ENCODE measurements at places on chromosomes 12 and 14. TPM values are rescaled to one million over a fixed set of nuclear protein-coding genes. Genes with fewer than 3 reads are reported as not detected.

DNA sequence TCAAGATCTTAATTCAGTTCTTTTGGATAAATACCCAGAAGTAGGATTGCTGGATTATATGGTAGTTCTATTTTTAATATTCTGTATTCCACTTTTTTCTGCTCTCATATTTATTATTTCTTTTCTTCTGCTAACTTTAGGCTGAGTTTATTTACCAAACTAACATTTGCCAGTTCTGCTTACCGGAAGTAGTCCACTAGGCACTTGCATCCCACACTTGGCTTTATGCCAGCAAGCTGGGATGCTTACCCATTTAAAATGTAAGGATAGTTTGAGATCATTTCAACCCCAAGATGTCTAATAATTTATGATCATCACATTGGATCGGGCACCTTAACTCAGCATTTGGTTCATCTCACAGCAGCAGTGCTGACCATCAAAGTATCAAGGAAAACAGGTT lies 96.8 kb downstream of the PIK3C2G start:
- DNase-seq, result no peak

GRCh38 chr12:5480938-5481303 lies 49.0 kb downstream of the NTF3 start:
- DNase-seq, result no peak

DNA sequence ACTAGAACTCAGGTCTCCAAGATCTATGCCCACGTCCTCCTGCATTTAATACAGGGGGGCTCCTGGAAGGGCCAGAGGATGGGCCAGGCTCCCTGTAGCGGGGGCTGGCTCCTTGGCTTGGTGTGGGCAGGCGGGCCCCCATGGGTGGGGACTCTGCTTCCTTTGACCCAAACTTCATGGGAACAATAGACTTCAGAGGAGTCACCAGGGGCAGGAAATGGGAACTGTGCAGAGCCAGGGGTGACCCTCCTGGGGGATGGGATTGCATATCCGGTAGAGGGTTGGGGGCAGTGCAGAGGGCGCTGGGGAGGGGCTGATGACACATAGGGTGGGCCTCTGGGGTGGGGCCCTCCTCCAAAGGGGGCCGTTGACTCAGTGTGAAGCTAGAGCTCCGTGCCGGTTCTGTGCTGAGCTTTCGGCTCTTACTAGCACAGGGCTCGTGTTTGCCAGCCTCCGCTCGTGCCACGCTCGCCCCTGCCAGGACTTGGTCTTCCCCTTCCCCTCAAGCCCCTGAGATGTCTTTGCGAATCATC lies 4.6 kb downstream of the TEAD4 start:
- no peak for DNase-seq

- DNase-seq, result no peak
Observed at GRCh38 chr12:24845615-24846014, 103.3 kb downstream of the BCAT1 start.

Gene CCDC184
- 5.2 TPM for total RNA-seq

DNA sequence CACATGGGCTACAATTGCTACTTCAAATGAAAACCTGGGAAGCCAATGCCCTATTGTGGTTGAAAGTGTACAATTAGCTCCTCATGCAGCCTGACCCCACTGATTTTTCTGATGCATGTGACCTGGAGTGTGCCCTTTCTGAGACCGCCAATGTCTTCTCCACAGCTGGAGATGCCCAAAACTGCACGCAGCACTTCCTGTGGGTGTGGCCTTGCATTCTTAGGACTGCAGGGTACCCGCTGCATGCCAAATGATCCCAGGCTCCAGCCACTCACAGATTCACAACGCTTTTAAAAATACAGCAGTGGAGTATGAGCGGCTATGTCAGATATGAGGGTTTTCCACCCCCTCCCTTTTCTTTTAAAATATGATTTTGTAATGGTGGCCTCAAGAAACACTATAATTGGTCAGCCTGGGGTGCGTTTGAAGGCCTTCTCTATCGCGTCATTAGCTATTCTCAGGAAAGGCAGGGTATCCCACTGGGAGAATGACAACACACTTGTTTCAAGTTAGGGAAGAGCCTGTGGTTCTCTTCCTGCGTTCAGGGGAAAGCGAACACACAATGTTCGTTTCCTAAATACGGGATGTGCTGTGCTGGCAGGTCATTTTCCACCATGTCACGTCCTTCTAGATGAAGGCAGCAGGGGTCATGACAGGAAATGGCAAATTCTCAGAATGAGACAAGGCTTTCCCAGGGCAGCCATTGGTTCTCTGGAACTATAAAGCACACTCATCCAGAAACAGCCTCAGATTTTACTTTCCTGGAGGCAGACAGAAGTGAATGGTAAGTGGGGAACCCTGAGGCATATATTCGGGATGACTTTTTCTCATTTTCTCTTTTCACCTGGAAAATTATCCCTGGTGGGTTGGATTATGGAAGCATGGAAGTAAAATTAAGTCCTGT lies at the start of gene APOLD1:
Gene APOLD1 (plus strand): TSS at position 749 of the 904 bp plus-strand sequence. CDS start 33 bp downstream, at position 782.
- no peak for DNase-seq

DNA sequence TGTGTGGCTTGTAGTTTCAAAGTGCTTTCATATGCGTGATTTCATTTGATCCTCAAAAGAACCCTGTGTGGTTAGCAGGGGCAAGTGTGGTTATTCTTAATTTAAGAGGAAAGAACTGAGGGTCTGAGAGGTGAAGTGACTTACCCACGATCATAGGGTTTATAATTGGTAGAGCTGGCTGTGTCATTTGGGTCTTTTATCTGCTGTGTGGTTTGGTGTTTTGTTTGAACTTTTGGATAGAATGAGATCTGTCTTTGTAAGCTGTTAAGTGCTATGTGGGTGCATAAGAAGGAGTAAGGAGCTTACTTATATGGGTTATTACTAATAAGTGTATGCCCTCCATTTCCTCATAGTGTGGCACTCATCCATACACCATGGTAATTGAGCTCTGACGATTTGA lies 190.0 kb downstream of the CACNA1C start:
- no peak for DNase-seq

GRCh38 chr12:91663310-91663709 lies 480.7 kb upstream of the DCN start:
- DNase-seq, result no peak

Gene LHX5
- not detected for total RNA-seq

GRCh38 chr14:68312300-68312699 lies 480.6 kb downstream of the ZFP36L1 start:
- no peak for DNase-seq

DNA sequence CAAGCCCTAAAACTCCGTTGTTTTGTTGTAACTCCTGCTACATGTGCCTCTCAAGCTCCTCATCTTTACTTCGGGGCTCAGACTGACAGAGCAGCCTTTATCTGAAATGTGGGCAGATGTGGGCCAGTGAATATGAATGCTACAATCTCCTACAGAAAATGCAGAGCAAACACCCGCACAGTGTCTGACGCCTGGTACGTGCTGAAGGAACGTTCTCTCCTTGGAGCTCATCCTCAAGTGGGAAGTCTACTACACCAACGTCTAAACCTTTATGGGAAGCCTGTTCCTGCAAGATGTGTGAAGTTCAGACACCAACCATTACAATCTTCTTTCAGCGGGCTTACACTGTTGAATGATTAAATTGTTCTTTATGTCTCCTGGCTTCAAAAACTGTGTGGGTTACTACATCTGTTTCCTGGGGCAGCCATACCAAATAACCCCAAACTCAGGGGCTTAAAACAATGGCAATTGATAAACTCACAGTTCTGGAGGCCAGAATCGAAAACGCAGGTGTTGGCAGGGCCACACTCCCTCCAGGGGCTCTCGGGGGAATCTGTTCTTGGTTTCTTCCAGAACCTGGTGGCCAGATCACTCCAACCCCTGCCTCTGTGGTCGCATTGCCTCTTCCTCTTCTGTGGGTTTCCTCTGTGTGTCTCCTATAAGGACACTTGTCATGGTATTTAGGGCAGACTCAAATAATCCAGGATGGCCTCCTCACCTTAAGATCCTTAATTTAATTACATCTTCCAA lies 179.7 kb upstream of the PLXNC1 start:
- no peak for DNase-seq

Gene AMDHD1
- 1.2 TPM for total RNA-seq

DNA sequence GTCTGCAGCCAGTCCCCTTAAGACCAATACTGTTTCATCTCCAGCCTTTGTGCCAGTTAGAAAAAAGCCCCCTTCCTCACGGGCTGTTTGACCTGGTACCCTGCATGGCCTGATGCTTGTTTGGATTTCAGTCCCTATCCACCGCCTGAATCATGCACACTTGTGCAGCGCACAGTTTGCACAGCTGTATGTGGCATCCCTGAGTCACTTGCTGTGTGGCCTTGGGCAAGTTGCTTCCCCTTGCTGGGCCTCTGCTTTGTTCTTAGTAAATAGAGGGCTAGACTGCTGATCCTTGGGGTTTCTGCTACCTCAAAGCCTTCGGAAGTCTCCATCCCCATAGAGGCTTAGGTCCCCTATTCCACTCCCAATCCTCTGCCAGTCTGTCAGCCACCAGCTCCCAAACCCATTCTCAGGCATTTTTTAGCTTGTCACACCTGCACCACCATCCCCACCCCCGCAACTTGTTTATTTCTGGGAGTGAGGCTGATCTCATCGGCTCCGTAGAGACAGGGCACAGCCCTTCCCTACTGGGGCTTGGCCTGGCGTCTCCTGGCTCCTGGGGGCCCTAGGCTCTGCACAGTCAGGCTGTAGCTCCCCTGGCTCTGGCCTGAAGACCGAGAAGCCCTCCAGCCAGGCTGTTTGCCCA lies 8.8 kb downstream of the KRT80 start:
- DNase-seq, result no peak

Gene TTC9
- total RNA-seq, result 8.1 TPM

Gene KCNC2
- total RNA-seq, result not detected

- DNase-seq, result no peak
Observed at GRCh38 chr12:46908236-46908935, 82.6 kb upstream of the SLC38A4 start.

GRCh38 chr14:100076606-100077005 lies 11.4 kb downstream of the EVL start:
- no peak for DNase-seq

GRCh38 chr14:89654998-89655397 lies 238.0 kb upstream of the FOXN3 start:
- DNase-seq, result no peak

Gene SCN8A
- total RNA-seq, result 15.2 TPM

Gene TEX22
- 2.6 TPM for total RNA-seq

GRCh38 chr12:119989361-119989730 lies 310 bp downstream of the BICDL1 start:
- DNase-seq, result no peak

GRCh38 chr12:7346551-7347225 lies 42.8 kb downstream of the ACSM4 start:
- no peak for DNase-seq

Gene PROX2
- 0.06 TPM for total RNA-seq

GRCh38 chr14:81433378-81433777 lies 33.3 kb upstream of the STON2 start:
- DNase-seq, result no peak

DNA sequence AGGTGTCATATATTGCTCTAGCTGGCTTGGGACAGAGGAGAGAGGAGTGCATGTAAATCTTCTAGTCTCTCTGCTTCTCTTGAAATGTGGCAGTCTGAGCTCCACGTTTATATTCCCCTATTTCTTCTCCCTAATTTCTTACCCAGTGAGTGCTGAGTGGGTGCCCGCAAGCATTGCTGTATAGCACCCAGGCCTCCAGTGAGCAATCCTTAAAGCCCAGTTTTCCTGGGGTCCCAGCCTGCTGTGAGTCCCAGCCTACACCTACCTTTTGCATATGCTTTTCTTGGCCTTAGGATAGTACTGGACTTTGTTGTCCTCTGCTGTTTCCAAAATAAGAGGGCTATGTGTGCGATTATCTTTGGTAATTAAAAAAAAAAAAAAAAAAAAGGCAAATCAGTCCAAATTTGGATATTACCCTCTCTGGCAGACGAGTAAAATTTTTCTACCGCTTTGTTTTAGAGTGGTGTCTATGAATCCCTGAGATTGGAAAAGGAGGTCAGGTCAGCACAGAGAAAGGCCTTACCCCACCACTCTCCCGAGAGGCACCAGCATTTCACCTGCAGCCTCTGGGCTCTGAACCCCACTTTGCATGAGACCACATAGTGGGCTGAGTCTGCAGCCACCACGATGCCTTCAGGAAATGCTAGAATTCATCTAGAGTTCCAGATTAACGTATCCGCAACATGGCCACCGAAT lies 1.1 kb downstream of the MGST1 start:
- no peak for DNase-seq

Gene STRAP
- 81.9 TPM for total RNA-seq

- no peak for DNase-seq
Observed at GRCh38 chr14:92310776-92311375, 12.1 kb upstream of the SLC24A4 start.

DNA sequence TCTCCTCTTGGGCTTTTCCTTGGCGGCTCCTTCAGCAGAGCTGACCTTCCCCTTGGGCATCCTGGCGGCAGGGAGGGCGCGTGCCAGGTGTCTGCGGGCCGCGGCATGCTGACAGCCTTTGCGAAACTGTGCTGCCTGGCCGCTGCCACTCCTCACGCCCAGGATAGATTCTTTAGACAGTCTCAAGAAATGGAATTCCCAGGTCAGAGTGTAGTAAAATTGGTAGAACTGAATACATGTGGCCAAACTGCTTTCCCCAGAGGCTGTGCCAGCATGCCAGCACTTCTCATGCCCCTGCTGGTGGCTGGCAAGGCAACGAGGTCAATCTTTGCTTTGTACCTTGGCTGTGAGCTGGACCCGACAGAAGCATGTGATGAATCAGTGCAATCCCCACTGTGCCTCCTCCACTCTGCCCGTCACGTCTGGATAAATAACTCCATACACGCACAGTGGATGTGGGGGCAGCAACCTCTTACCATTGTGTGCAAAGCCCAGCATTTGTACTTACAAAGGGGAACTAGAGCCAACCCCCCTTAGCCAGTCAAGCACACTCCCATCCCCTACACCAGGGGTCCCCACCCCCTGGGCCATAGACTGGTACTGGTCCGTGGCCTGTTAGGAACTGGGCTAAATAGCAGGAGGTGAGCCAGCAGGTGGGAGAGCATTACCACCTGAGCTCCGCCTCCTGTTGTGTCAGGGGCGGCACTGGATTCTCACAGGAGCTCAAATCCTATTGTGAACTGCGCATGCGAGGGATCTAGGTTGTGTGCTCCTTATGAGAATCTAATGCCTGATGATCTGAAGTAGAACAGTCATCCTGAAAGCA lies 90.9 kb downstream of the ACTN1 start:
- DNase-seq, result no peak

Gene C1S
- 319 TPM for total RNA-seq

- DNase-seq, result no peak
Observed at GRCh38 chr12:65814038-65814437, 10.2 kb upstream of the HMGA2 start.
